ENCODE measurements at places on chromosomes 4 and X.

DNA sequence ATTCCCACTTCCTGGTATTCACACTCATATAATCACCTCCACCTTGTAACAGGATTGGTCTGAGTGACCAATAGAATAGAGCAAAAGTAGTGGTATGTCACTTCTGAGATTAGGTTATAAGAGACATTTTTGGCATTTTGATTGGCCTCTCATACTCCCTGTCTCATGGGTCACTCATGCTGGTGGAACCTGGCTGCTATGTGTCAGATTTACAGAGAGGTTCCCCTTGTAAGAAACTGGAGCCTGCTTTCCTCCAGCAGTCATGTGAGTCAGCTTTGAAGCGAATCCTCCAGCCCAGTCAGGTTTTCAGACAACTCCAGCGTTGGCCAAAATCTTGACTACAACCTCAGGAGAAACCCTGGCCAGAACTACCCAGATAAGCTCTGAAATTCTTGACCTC lies 2.6 kb upstream of the OTUD4 start:
- no peak for DNase-seq

GRCh38 chr4:24489870-24490269 lies 94.5 kb downstream of the DHX15 start:
- no peak for DNase-seq

GRCh38 chr4:87365348-87365747 lies 25.6 kb downstream of the HSD17B11 start:
- no peak for DNase-seq

DNA sequence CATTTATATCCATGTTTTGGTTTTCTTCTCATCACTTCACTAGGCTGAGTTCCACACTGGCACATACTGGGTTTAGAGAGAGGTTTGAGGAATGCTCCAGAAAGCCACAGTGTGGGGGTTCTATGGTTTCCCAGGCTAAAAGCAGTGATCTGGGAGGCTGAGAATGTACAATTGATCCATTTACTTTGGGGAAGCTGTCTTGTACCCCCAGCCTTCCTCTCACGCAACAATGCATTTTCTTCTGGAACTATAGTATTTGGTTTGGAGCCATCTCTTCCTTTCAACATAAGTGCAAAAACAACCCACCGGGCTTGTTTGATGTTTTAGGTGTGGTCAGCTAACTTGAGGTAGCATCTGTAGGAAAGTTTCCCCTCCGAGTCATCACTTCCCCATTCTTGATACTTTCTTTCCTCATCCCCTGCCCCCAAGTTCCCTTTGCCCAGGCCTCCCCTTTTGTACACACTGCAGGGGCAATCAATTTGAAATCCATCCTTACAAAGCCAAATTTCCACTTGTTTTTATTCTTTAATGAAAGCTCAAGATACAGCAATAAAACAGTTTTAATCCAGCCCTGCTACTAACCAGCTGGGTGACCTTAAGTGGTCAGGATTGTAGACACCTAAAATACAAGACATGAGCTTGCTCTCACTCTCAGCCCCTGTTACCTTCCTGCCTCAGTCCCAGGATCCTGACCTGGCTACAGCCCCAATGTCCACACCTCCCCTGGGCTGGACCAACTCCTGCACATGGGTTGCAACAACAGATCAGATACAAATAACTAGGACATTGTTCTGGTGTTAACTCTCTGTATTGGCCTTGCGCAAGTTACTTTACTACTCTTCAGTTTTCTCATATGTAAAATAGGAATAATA lies 109.2 kb downstream of the FHDC1 start:
- DNase-seq: no peak

GRCh38 chrX:69085151-69085550 lies 80.1 kb downstream of the PJA1 start:
- no peak for DNase-seq

GRCh38 chrX:154804261-154804956 lies 876 bp downstream of the MPP1 start:
- no peak for DNase-seq

- no peak for DNase-seq
These were observed 922.0 kb upstream of the PABPC4L start for GRCh38 chr4:135123632-135124031.

DNA sequence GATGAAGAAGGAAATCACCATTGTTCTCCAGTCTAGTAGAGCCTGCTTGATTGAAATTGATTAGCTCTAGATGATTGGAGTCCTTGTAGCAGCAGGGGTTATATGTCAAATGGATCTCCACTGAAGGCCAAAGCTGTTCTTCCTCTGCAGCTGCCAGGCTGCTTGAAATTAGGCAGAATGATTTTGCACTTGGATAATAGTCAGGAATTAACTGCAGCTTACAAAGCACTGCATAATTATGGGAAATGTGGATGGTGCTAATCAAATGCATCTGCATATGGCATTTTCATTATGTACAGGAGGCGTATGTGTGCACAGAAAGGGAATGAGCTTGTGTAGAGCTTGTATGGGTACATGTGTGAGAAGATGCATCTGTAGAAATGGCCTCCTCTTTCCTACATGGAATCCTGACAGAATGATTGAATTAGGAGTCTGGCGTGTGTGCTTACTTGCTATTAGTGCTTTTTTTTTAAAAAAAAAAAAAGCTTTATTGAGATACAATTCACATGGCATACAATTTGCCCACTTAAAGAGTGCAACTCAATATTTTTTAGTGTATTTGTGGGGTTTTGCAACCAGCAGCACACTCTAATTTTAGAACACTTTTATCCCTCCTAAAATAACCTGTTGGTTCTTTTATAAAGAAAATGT lies 65.9 kb downstream of the TMEM131L start:
- no peak for DNase-seq

- DNase-seq: no peak
These were observed 625.5 kb upstream of the INTU start for GRCh38 chr4:127007305-127007704.

GRCh38 chr4:3307060-3307459 lies 14.2 kb downstream of the RGS12 start:
- DNase-seq: no peak

GRCh38 chrX:64580605-64581004 lies 185.4 kb upstream of the MTMR8 start:
- no peak for DNase-seq

DNA sequence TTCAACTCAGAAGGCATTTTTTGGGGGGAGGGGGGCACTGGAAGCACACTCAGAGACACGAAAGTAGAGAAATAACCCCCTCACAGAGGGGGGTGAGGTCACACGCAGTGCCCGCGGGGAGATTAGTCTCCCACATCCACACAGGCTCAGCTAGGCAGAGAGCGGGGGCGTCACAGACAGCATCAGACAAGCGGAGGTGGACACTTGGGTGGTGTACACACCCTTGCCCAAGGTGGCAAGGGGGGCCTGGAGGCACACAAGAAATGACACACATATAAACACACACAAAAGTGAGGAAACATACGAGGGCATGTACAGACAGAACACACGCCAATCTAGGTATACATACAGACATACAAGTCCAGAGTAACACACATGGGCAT lies 637 bp upstream of the SYN1 start:
- DNase-seq: no peak

GRCh38 chr4:99248714-99249113 lies 29.7 kb upstream of the ADH6 start:
- no peak for DNase-seq

DNA sequence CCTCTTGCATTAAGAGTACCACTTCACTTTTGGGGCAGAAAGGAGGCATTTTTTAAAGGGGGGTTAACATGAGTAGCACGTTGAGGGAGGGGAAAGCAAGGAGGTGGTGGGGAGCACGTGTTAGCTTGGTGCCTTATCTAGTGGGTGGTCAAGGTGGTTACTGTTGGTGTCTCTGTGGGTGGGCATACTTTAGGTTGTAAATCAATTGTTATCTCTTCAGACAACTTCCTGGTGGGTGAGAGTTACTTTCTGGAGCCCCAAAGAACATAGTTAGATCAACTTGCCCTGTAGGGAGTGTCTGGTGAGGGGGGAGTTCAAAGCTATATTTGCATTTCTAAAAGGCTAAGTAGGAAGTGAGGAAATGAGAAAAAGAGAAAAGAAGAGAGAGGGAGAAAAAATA lies 297.7 kb upstream of the CLNK start:
- no peak for DNase-seq

DNA sequence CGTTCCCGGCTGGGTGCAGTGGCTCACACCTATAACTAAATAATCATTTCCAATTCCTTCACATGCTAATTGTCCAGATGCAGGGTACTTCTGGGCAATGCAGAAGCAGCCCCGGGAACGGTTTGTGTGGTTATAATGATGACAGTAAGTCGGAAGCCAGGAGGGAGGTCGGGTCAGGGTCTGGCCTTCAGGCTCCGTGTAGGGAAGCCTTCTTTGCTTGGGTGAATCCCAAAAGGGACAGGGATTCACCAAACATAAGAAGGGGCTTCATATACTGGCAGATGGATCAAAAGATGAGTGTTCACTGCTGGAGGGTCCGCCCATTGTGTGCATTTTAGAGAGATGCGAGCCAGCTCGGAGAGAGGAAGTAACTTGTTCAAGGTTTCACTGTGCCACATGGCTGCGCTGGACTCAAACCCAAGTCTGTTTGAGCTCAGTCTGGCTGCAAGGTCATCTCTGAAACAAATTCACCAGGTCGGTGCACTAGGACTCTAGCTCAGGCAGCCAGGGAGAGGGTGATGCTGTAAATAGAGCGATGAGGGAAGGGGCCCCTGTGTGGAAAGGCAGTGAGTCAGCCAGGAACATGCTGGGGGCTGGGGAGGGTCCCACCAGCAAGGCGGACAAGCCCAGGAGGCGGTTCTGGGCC lies 4.8 kb upstream of the KIAA0232 start:
- no peak for DNase-seq

DNA sequence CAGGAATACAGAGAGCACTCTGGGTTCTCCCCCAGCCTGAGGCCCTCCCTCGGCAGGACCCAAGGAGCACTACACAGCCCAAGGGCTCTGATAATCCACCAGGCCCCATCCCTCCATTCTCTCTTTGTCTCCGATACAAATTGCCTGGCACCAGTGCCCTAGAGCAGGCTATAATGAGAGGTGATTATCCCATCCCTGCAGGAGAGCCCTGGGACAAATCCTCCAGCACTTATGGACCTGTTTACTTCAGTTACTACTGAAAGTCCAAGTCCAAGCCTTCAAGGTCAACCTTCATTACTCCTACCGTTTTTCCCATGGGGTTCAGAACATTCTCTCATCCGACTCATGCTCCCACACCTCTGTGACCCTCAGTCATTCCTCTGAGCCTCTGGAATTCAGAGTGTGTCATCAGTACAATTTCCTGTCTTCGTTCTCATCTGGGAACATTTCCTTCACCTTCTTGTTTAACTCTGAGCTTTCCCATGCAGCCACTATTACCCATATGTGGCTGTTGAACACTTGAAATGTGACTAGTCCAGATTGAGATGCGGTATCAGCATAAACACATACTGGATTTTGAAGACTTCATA lies 299.0 kb downstream of the RAPGEF2 start:
- DNase-seq: no peak

DNA sequence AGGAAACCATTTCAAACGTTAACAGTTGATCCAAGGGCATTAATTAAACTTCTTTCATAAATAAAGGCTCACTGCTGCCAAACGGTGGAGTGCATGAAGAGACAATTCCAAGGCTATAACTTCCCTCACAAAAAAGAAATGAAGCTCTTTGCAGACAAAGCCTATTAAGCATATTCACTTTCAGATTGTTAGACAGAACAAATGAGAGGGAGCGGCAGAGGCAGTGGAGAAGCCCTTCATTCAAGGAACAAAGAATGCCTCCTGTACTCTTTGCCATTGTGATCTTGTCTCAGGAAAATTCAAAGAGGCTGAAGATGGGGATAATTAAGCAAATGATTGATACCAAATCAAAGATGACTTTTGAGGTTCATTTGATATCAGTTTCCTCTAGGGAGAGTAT lies 370.5 kb upstream of the FAT1 start:
- no peak for DNase-seq

- DNase-seq: no peak
These were observed 48.7 kb downstream of the ATP10D start for GRCh38 chr4:47533689-47534347.

- no peak for DNase-seq
These were observed 1157.3 kb upstream of the AGA start for GRCh38 chr4:178599521-178599920.

All from stimulated activated CD4-positive, alpha-beta T cell treated with anti-CD3 and anti-CD28 coated beads, TNF-alpha, amount 100 ng/mL, for 48 hours (primary cell).